GM10248 (cell line): ENCODE measurements at places on chromosomes 4 and X.

- DNase-seq: no peak
These were observed 508.5 kb downstream of the MID1IP1 start for GRCh38 chrX:39309721-39310152.

DNA sequence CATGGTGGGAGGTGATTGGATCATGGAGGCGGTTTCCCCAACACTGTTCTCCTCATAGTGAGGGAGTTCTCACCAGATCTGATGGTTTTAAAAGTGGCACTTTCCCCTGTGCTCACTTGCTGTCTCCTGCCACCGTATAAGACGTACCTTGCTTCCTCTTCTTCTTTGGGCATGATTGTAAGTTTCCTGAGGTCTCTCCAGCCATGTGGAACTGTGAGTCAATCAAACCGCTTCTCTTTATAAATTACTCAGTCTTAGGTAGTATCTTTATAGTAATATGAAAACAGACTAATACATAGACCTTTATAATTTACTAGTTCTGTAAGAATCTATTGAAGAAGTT lies 82.5 kb upstream of the PITX2 start:
- no peak for DNase-seq

DNA sequence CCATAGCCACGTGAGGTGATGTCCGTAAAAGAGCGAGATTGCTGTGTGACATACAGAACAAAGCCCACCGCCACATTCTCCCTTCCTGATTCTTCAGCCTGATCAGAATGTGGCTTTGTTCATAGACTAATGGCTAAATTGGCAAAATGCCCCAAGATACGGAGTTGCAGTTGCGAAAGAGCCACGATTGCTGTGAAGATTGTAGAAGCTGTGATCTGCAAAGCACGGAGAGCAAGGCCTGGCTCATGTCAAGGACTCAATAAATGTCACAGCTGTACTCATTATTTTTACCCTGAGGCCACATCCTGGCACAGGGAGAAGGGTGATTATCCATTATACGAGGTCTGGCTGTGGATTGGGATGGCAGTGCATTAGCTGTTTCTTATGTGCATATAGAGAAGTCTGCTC lies 34.2 kb downstream of the ARSD start:
- DNase-seq: no peak

DNA sequence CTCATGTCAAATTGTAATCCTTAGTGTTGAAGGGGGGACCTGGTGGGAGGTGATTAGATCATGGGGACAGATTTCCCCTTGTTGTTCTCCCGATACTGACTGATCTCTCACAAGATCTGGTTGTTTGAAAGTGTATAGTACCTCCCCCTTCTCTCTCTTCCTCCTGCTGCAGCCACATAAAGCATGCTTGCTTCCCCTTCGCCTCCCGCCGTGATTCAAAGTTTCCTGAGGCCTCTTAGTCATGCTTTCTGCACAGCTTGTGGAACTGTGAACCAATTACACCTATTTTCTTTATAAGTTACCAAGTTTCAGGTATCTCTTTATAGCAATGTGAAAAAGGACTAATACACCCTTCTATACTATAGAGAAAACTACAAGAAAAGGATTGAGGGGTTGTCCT lies 1170.5 kb upstream of the AGA start:
- no peak for DNase-seq

GRCh38 chrX:20527558-20528011 lies 260.9 kb upstream of the RPS6KA3 start:
- DNase-seq: peak; percentile 15

- DNase-seq: no peak
These were observed 130.4 kb downstream of the IDS start for GRCh38 chrX:149374751-149375150.

GRCh38 chr4:123133397-123134050 lies 211.1 kb upstream of the NUDT6 start:
- no peak for DNase-seq

- no peak for DNase-seq
These were observed 27.6 kb downstream of the ANKRD17 start for GRCh38 chr4:73230865-73231517.

- no peak for DNase-seq
These were observed 175.7 kb upstream of the FMR1 start for GRCh38 chrX:147736045-147736444.

DNA sequence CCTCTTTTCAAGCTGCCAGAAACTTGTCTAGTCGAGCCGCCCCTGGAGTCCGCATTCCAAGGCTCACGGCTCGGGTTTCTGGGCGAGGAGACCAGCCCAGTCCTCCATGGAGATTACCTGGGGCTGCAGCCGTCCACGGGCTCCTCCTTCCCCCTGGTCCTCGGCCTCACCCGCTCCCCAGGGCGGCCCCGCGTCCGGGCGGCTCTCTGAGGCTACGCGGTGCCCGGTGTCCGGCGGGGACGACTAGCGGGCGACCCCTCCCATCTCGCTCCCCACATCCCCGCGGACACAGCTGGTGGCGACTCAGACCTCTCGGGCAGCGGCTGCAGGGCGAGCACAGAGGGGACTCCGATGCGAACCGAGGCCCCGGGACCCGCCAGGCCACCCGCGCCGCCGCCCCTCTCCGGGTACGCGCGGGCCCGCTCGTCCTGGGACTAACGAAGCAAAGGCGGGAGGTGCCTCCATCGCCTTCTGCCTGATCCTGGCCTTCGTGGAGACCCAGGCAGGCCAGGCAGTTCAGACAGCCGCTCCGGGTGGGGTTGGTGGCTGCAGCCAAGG lies 159.4 kb downstream of the TRAM1L1 start:
- DNase-seq: no peak

GRCh38 chrX:82734140-82734539 lies 774.0 kb upstream of the POU3F4 start:
- DNase-seq: no peak

DNA sequence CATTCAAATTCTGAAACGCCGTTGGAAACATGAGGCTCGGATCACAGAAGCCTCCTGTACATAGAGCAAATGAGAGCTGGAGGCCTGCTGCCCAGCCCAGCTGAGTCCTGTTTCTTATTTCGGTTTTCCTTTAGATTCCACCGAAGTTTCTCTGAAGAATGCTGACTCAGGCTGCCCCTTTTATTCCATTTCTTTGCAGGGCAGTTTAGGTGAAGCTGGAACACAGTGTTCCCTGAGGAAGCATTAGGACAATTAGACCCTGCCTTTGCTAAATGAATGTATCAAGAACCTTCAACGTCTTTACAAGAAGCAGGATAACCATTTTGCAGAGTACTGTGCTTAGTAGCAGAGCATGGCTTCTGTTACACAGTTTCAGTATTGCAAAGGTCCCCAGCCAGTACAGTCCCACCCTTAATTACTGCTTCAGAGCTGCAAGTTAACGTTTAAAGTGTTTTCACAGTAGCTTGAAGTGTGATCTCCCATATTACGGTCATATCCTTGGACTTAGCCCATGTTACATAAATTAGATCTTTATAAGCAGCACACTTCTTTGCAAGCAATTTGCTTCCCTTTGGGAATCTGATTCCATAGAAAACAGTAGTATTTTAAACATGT lies 117.0 kb downstream of the TBL1X start:
- no peak for DNase-seq

- no peak for DNase-seq
These were observed 95.6 kb upstream of the METTL14 start for GRCh38 chr4:118589471-118590055.

GRCh38 chr4:104500442-104500841 lies 5.7 kb upstream of the CXXC4 start:
- no peak for DNase-seq

GRCh38 chrX:16971694-16972093 lies 25.2 kb downstream of the REPS2 start:
- no peak for DNase-seq

DNA sequence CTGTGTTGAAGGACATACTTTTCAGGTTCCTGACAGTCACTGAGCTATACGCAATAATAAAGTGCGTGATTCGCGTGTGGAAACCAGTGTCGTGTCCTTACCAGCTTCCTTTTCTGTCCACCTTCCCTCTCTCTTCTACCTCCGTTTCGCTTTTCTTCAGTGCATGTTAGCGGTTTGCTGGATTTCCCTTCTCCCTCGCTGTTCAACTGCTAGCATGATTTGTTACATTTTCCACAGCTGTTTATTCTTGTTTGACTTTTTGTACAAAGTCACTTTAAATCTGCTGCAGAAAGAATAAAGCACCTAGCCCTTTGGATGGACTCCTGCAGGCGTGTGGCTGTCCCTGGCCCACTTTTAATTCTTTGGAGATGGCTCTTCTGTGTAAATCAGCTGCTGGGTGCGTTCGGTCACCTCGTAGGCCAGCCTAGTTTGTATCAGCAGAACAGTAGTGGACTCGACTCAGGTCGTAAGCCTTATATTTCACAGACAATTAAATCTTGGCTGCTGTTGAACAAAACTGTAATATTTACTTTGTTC lies 8.9 kb upstream of the HAND2 start:
- DNase-seq: no peak

- DNase-seq: no peak
These were observed 855.1 kb downstream of the GLUD2 start for GRCh38 chrX:121902463-121902862.

- no peak for DNase-seq
These were observed 7.6 kb upstream of the XPNPEP2 start for GRCh38 chrX:129731228-129731627.

GRCh38 chrX:68402094-68402493 lies 31.2 kb downstream of the OPHN1 start:
- no peak for DNase-seq

DNA sequence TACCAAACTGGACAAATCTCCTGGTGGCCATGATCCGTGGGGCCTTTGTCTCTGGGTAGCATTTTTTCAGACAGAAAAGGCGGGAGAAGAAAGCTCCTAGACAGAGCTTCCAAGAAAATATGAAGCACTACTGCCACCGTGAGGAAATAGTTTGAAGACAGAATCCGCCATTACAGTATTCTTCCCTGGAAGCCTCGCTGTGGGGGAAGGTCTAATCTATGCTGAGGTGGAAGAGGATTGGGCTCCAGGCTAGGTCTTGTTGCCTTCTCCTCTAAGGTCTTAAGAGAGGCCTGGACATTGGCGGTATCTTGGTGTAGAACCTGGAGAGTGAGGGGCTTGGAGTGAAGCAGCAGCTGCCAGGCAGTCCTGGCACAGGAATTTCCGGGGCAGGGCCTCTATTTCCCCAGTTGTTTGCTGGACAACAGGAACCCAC lies 218.9 kb downstream of the OR13H1 start:
- DNase-seq: peak; percentile 23

DNA sequence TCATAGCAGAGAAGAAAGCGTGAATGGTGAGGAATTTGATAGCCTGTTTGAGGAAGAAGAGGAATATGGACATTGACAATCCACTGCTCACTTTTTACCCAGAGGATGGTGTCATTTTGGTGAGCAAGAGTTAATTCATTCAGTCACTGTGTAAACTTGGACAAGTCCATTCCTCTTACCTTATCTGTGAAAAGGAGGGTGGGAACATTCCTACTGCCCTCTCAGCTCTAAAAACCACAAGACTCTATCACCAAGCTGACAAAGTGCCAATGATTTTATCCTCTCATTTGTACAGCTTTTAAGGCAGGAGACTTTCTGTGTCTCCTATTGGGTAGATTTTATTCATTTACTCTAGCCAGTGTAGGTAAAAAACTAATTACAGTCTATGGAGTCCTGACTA lies 103.8 kb downstream of the LUZP4 start:
- no peak for DNase-seq

- no peak for DNase-seq
These were observed 701.9 kb upstream of the ACTRT1 start for GRCh38 chrX:128754130-128754529.

GRCh38 chrX:118724365-118724764 lies 3.0 kb upstream of the IL13RA1 start:
- no peak for DNase-seq

GRCh38 chr4:147794314-147794680 lies 62.4 kb downstream of the ARHGAP10 start:
- DNase-seq: no peak

- DNase-seq: no peak
These were observed 65.7 kb upstream of the CITED1 start for GRCh38 chrX:72371405-72371804.

DNA sequence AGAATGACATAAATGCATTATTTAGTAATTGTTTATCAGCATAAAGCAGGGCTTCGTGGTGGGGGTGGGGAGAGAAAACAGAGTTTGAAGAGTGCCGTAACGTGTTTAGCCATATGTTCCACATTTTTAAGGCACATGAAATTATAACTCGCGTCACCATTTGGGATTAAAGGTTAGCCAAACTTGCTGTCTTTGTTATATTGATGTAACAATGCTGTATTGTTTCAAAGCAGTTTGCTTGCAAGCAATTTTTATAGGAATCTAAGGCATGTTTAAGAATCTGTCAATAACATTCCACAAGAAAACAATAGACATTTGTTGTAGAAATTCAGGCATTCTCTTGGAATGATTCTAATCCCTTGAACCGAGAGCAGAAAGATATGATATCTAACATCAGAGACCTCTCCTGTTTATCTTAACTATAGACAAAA lies 78.3 kb downstream of the CLDN22 start:
- DNase-seq: no peak

DNA sequence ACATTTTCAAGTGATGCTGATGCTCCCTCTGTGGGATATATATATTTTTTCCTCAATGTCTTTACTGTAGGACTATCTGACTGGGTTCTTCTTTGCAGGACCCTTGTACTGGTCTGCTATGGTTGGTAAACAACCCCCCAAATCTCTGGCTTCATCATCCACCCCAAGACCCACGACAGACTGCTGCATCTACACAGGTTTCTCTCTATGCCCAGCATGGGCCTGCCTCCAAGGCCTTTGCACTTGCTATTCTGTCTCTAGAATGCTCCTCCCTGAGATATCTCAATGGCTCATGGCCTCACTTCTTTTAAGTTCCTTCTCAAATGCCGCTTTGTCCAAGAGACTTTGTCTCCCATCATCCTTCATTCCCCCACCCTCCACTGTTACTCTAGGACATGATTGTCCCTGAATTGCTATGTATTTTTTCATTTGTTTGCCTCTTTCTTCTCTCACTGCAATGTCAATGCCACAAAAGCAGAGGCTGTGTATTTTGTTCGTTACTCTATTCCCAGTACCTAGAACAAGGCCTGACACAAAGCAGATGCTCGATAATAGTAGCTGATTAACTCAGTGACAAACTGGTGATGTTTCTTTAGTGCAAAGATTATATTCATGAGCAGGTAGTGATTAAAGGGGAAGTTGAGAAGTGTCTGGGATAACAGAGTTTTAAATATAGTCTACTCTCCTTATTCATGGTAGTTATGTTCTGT lies 6.6 kb downstream of the EVC start:
- DNase-seq: no peak
